ENCODE measurements at places on chromosomes 4 and X.

DNA sequence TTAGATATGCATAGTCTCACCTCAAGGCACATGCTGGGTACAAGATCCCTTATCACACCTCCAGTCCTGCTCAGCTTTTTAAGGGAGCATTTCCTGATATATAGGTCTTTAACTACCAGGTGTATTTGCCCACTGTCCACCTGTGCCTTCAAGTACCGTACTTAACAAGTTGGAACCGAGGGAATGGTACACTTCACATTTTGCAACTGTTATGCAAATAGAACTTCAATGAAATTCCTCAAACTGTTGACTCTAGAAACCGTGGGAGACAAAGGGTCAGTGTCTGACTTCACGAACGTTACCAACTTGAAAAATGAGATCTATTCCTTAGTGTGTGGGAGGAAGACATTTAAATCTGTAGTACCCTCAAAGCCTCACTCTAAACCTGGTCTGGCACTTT lies 5.2 kb downstream of the TRIM2 start:
- DNase-seq: no peak

GRCh38 chrX:23548164-23548563 lies 119.1 kb upstream of the PRDX4 start:
- no peak for DNase-seq

DNA sequence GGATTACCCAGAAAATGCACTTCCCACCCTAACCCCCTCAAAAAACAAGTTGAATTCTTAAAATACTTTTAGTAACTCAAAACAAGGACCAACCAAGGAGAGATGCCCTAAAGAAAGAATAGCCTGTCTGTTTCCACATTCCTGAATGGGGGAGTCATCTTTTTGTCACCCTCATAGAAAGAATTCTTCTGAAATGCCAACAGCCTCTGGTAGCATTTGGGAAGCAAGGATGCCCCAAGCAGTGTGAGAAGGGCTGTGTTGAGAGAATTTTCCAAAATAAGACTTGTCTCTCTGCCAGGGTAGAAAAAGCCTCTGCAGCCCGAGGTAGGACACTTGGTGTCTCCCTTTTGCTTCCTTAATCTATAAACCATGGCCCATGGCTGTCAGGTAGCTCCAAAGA lies 173.1 kb upstream of the VCX3A start:
- no peak for DNase-seq

DNA sequence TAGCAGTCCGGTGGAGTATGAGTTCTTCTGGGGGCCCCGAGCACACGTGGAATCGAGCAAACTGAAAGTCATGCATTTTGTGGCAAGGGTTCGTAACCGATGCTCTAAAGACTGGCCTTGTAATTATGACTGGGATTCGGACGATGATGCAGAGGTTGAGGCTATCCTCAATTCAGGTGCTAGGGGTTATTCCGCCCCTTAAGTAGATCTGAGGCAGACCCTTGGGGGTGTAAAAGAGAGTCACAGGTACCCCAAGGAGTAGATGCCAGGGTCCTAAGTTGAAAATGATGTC lies 852 bp downstream of the MAGEH1 start:
- no peak for DNase-seq

DNA sequence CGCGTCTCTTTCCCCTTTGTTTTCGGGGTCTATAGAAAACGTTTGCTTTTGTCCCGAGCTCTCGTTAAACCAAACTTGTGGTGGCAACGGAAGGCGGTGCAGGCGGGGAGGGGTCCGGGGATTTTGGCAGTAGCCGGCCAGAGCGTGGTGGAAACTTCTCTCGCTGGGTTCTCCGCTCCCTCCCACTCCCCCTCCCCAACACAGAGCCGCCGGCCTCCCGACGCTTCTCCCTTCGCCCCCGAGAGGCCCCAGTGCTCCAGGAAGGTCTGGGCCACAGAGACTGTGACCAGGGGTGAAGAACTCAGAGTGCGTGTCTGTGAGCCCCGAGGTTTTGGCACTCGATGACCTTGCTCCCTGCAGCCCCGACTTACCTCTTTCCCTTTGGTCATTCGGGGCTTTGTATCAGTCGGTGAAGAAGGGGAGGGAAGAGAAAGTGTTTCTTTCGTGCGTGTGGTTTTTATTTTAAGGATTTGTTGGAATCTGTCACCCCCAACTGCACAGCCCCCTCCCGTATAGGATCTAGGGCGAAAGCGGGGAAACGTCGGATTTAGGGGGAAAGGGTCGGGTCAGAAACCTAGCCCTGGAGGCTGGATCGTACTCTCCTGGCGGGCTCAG lies 9.0 kb upstream of the BCOR start:
- DNase-seq: peak; percentile 15

DNA sequence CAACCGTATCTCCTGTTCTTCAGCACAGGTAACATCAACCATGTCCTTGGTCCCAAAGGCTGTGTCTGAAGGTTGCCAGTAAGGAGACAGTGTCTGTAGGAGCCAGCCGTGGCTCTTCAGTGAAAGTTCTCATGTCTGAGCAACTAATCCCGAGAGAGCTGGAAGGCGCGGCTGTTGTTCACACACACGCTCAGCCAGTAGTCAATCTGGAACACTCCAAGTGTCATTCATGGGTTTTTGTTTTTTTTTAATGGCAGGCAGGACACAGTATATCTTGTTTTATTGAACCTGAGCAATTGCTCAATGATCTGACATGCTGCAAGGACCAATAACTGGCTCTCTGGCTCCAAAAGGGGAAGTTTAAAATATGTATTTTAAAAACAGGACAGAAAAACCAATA lies 48.4 kb upstream of the MAP3K15 start:
- DNase-seq: no peak

DNA sequence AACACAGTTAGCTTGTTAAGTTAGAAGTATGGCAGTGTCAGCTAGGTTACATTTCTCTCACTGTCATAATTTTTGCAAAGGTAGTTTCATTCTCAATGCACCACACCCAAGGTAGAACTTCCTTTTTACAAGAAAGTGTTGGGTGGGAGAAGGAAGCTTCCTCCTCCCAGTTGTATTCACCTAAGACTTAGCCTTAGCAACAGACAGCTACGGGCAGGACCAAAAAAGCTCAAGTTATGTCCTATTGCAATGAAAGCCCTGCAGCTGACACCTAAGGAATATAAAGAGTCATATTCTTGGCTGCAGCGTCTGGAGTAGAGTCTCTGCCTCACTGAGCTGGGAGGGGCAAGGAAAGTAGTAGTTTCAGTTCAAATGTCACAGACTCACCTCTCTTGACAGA lies 25.1 kb upstream of the PRDM8 start:
- DNase-seq: no peak

- DNase-seq: no peak
Measured at GRCh38 chr4:47010347-47010911, 17.0 kb upstream of the GABRA4 start.

GRCh38 chr4:4575284-4576211 lies 33.7 kb upstream of the STX18 start:
- DNase-seq: peak; percentile 79

DNA sequence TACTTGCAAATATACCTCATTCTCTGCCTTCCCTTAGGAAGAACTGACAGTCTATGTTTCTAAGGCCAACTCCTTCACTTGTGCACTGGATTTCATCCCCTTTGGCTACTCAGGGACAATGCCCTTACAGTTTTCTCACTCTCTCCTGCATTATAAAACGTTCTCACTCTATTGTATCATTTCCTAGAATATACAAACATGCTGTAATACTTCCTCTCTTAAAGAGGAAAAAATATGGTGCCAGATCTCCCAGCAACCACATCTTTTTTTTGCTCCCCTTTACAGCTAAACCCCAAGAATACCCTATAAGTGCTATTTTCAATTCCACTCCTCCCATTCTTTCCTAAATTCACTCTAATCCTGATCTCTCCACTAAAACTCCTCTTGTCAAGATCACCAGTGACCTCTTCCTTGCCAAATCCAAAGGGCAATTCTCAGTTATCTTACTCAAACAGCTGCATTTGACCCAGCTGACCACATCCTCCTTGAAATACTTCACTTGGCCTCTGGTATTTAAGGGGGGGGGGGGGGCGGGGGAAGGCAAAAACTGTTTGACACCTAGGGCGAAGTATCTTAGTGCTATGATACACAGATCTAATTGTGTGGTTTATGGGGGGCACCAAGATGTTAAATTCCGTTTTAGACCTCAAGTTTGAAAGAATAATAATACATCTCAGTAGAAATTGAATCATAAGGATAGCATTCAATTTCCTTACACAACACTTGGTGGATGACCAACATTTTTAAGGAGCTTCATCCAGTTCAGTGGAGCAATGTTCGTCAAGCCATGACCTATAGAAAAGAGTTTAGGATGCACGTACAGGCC lies 1.6 kb downstream of the RCHY1 start:
- DNase-seq: peak; percentile 18

DNA sequence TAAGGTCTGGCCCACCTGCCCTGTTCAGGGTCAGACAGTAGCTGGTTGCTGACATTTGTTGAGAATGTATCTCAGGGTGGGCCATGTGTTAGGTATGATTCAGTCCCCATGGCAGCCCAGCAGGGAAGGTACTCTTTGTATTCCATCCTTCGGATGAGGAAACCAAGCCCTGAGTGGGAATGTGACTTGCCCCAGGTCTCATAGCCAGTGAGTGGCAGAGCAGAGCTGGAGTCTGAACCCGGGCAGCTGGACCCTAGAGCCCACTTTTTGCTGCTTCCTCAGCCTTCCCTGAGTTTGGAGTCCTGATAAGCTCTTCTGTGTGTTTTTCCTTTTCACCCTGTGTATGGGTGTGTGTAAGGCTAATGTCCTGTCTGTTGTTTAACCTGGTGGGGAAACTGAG lies 21.6 kb upstream of the UBA1 start:
- DNase-seq: no peak

GRCh38 chrX:19602866-19603622 lies 87.7 kb upstream of the MAP3K15 start:
- peak; percentile 20 for DNase-seq

GRCh38 chr4:55367084-55367722 lies 21.2 kb downstream of the SRD5A3 start:
- no peak for DNase-seq

DNA sequence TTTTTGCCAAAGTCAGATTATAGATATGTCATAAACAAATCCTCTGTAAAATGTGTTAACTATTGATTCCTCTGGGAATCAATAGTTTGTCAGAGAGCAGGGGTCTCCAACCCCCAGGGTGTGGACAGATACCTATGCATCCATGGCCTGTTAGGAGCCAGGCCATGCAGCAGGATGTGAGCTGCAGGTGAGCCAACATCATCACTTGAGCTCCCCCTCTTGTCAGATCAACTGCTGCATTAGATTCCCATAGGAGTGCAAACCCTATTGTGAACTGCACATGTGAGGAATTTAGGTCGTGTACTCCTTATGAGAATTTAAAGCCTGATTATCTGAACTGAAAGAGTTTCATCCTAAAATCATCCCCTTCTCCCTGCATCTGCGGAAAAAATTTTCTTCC lies 1365.4 kb downstream of the ARAP2 start:
- DNase-seq: no peak

GRCh38 chr4:32988165-32988811 lies 2268.1 kb downstream of the PCDH7 start:
- DNase-seq: no peak

GRCh38 chr4:99749445-99750391 lies 66.9 kb upstream of the DAPP1 start:
- no peak for DNase-seq

DNA sequence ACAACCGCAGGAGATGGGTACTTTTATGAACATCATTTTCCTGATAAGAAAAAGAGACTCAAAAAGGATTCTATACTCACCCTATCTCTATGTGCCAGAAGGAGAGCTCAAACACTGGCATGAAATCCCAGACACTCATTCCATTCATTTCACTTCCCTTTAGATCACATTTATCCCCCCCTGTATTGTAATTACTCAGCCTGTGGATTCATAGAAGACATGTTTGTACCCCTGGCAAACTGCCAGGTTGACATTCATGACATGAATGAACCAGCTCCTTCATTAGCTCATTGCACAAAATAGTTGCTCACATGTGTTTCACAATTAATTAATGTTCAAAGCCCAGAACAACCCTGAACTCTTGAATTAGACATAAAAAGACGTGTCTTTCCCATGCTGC lies 4.9 kb downstream of the SMR3A start:
- no peak for DNase-seq

DNA sequence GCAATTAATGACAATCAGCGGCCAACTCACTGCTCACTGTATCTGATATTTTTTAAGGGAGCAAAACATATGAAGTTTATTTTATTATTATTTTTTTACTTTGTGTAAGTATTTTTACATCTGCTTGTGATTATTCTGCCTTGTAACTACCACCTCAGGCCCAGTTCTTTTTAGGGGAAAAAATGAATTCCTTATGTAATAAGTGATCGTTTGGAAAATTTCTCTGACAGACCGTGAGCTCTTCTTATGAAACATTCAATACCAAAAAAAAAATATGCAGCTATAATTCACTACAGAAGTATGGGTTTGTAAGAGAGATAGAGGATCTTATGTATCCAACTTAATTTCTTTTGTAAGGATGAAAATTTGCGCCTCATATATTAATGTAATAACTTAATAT lies 33.5 kb upstream of the STOX2 start:
- no peak for DNase-seq

GRCh38 chr4:30538794-30539193 lies 181.4 kb upstream of the PCDH7 start:
- no peak for DNase-seq

DNA sequence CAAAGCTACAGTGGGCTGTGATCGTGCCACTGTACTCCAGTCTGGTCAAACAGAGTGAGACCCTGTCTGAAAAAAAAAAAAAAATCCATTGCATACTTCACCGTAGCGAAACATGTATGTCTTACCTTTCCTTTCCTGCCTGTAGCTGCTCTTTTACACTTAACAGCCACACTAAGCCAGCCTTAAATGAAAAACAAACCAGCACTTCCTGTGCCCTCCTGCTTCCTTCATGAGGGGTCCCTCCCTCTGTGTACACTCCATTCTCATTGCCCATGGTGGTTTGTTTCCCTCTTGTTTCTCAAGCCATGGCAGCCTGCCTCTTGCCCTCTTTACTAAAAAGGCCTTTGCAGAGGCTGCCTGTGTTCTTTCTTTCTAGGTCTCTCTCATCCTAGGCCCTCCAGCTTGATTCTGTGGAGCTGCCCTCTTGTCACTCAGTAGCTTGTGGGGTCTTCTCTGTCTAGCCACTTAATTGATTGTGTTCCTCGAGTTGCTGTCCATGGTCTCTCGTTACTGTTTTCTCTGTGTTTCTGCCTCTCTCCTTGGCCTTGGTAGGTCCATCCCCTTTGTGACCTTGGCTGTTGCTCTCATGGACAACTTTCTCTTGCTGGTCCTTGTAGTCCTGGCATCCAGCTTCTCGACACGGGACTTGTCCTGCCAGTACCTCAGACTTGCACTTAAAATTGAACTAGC lies 52.1 kb upstream of the MSANTD1 start:
- DNase-seq: no peak

DNA sequence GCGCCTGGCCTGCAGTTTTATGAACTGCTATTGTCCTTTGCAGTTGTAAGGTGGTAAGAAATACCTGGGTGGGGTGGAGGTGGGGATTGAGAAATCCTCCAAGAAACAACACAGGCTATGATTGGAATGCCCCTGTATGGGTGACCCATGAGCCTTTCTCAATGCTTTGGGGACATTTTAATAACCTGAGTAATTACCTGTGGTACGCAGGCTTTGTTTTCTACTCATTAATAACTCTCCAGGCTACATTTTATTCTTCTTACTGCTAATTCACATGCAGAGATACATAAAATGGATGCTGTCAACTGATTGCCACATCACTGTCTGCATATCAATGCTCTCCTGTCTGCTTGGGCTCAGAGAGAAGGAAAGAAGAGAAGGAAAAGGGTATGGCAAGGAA lies 41.8 kb downstream of the PHEX start:
- no peak for DNase-seq
